ENCODE measurements at places on chromosomes 1 and 21. TPM values are rescaled to one million over a fixed set of nuclear protein-coding genes. Genes with fewer than 3 reads are reported as not detected.

Gene OR10J1
- total RNA-seq = not detected

Gene KCNJ9
- total RNA-seq = not detected

Gene CFHR1
- total RNA-seq = not detected

Gene NBPF4
- not detected for total RNA-seq

Gene KRTAP24-1
- total RNA-seq = not detected

Gene CLDN14
- not detected for total RNA-seq

Gene FALEC
- total RNA-seq = not detected

Gene DCST2
- 0.07 TPM for total RNA-seq

DNA sequence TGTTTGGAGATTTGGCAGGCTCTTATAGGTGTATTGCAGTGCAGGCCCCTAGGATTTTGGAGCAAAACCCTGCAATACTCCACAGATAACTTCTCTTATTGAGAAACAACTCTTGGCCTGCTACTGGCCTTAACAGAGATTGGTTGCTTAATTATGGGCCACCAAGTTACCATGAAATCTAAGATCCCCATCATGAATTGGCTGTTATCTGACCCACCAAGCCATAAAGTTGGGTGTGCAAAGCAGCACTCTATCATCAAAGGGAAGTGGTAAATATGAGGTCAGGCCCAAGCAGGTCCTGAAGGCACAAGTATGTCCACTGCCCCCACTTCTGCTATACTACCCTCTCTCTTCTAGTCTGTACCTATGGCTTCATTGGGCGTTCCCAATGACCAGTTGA is 130.0 kb upstream of the TNFSF4 start:
- no peak overlapping the region for H3K27ac ChIP-seq
- DNase-seq = no peak
- no peak overlapping the region for H3K4me3 ChIP-seq

GRCh38 chr1:17874710-17875109 is 119.6 kb downstream of the ACTL8 start:
- H3K27ac ChIP-seq = no peak overlapping the region
- H3K4me1 ChIP-seq = no peaks in the 10 kb centered on the region
- no peak overlapping the region for H3K4me3 ChIP-seq
- no peak for DNase-seq
- no peaks in the 10 kb centered on the region for H3K27me3 ChIP-seq
- no peaks in the 10 kb centered on the region for H3K36me3 ChIP-seq

DNA sequence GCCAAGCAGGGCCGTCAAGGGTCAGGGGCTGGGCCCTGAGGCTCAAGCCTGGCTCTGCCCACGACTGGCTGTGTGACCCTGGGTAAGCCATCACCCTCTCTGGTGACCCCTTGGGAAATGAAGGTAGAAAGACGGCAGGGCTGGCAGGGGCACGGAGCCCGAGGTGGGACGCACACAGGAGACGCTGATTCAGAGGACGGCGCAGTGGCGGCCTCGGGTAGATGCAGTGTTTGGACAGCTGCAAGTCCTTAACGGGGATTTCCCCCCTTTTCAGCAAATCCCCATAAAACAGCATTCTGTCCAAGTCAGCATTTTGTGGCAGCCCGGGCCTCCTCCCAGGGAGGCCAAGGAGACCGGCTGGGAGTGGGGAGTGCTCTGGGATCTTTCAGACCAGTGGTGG is 16.7 kb downstream of the COL8A2 start:
- no peaks in the 10 kb centered on the region for H3K4me1 ChIP-seq
- DNase-seq = no peak
- no peaks in the 10 kb centered on the region for H3K36me3 ChIP-seq
- H3K27me3 ChIP-seq = no peaks in the 10 kb centered on the region

- no peaks in the 10 kb centered on the region for H3K36me3 ChIP-seq
- H3K27me3 ChIP-seq = no peaks in the 10 kb centered on the region
- no peak for DNase-seq
- H3K4me1 ChIP-seq = no peaks in the 10 kb centered on the region
Observed at GRCh38 chr21:14741256-14741655, 195.1 kb upstream of the SAMSN1 start.

DNA sequence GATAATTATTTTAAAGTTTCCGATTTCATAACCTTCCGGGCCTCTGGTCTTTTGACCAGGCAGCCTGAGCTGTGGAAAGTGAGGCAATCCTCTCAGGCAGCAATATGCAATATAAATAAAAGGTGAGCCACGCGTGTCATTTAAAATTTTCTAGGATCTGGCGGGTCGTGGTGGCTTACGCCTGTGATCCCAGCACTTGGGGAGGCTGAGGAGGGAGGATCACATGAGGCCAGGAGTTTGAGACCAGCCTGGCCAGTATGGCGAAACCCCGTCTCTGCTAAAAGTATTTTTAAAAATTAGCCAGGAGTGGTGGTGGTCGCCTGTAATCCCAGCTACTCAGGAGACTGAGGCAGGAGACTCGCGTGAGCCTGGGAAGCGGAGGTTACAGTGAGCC is 546 bp upstream of the ZNF695 start:
- no peak for DNase-seq
- H3K4me3 ChIP-seq = peak overlapping the region; percentile 12
- H3K27me3 ChIP-seq = no peaks in the 10 kb centered on the region
- no peak overlapping the region for H3K27ac ChIP-seq
- no peaks in the 10 kb centered on the region for H3K4me1 ChIP-seq

DNA sequence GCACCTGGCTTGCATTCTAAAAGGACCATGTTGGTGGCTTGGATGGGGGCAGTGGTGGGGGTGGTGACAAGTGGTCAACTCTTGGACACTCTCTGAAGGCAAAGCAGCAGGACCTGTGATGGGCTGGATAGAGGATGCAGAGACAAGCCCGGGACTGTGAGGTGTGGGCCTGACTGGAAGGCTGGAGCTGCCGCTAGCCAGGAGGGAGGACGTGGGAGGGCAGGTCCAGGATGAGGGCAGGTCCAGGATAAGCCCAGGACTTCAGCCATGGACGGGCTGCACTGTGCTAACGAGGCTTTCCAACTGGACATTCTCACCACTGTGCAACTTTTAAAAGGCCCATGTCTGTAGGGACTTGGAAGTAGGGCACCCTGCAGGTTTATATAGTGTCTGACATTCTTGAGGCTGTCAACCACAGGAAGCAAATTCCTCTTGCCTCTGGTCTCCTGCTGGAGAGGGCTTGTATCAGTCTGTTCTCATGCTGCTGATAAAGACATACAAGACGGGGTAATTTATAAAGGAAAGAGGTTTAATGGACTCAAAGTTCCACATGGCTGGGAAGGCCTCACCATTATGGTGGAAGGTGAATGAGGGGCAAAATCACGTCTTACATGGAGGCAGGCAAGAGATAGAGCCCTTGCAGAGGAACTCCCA is 8.3 kb upstream of the C1orf167 start:
- no peak overlapping the region for H3K27ac ChIP-seq
- H3K4me1 ChIP-seq = no peaks in the 10 kb centered on the region
- H3K4me3 ChIP-seq = no peak overlapping the region
- no peaks in the 10 kb centered on the region for H3K36me3 ChIP-seq
- no peak for DNase-seq
- H3K27me3 ChIP-seq = no peaks in the 10 kb centered on the region

- no peaks in the 10 kb centered on the region for H3K27me3 ChIP-seq
- peaks cover 11% of the 10 kb centered on the region for H3K4me1 ChIP-seq
- peak; percentile 79 for DNase-seq
- H3K27ac ChIP-seq = peak overlapping the region; percentile 95
Observed at GRCh38 chr1:3352299-3352951, 102.0 kb upstream of the ARHGEF16 start.

DNA sequence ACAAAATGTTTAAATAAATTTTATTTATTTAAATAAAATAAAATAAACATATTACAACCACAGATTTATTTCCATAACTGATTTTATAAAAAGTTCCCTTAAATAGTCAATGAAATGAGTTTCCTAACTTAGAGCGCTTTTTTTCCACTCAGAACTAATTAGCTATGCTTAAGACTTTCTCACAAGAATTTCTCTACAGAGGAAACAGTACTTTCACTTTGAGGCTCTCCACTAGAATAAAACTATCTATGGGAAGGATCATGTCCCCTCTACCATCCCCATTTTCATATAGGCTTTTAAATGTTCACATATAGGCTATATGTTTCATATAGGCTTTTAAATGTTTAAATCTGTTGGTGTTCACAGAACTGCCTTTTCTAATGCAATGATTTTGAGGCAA is 40.0 kb upstream of the DPH5 start:
- H3K4me1 ChIP-seq = no peaks in the 10 kb centered on the region
- DNase-seq = no peak
- H3K27me3 ChIP-seq = no peaks in the 10 kb centered on the region
- H3K36me3 ChIP-seq = no peaks in the 10 kb centered on the region

GRCh38 chr1:165894591-165894990 is 67.2 kb downstream of the UCK2 start:
- H3K4me3 ChIP-seq = no peak overlapping the region
- H3K27me3 ChIP-seq = no peaks in the 10 kb centered on the region
- DNase-seq = no peak
- H3K27ac ChIP-seq = no peak overlapping the region
- no peaks in the 10 kb centered on the region for H3K36me3 ChIP-seq

DNA sequence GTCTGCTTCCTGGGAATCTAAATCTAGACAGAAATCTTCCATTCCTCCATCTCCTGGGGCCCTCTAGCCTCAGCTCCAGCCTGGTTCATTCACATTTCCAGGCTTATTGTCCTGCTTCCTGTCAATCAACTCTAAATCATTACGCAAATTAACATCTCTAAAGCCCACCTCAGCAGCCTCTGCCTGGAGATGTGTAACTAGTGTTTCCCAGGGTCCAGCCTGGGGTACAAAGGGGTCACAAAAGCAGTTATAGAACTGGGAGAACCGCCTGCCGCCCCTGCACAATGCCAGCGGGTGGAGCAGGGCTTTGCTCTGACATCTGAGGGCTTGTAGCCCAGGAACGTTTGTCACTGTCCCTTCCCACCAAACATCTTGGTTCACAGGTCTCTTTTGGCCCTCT is 373.5 kb downstream of the RRAGC start:
- H3K36me3 ChIP-seq = no peaks in the 10 kb centered on the region
- no peaks in the 10 kb centered on the region for H3K27me3 ChIP-seq
- H3K4me3 ChIP-seq = no peak overlapping the region
- no peak for DNase-seq
- H3K4me1 ChIP-seq = no peaks in the 10 kb centered on the region

Measured in uterus (tissue), 4 donors.